ENCODE measurements at places on chromosomes 5 and 9. TPM values are rescaled to one million over a fixed set of nuclear protein-coding genes. Genes with fewer than 3 reads are reported as not detected.

Gene GMCL2
- total RNA-seq, result not detected

Gene FAXDC2
- total RNA-seq, result 15.0 TPM

Gene ENTREP1
- 14.6 TPM for total RNA-seq

Gene CD72
- total RNA-seq, result 2.0 TPM

Gene CD274
- total RNA-seq, result 5.4 TPM
